Immature natural killer cell (primary cell): ENCODE measurements at places on chromosomes 16 and 17.

DNA sequence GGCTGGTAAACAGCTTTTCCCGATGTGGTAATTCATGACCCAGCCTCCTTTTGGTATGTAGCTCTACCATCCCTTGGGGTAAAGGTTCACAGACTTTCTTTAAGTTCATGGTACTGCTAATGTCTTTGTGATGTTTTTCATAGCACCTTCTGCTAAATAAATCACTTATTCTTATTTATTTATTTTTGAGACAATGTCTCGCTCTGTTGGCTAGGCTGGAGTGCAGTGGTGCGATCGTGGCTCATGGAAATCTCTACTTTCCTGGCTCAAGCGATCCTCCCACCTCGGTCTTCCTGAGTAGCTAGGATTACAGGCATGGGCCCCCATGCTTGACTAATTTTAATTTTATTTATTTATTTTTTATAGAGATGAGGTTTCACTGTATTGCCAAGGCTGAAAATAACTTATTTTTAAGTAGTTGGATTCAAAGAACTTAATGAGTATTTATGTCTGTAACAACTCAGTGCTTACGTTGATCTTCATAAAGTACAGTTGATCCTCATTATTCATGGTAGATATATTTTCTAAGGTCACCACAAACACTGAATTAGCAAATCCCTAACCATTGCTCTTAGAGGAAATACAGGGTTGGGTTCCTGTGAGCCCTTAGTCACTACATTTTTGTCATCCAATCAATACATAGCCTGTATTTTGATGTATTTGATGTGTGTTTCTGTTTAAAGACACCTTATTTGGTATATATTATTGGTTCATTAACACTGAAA lies 97.1 kb downstream of the SHISA9 start:
- DNase-seq = no peak

GRCh38 chr16:5977329-5977728 lies 879.7 kb upstream of the EEF2KMT start:
- no peak for DNase-seq

DNA sequence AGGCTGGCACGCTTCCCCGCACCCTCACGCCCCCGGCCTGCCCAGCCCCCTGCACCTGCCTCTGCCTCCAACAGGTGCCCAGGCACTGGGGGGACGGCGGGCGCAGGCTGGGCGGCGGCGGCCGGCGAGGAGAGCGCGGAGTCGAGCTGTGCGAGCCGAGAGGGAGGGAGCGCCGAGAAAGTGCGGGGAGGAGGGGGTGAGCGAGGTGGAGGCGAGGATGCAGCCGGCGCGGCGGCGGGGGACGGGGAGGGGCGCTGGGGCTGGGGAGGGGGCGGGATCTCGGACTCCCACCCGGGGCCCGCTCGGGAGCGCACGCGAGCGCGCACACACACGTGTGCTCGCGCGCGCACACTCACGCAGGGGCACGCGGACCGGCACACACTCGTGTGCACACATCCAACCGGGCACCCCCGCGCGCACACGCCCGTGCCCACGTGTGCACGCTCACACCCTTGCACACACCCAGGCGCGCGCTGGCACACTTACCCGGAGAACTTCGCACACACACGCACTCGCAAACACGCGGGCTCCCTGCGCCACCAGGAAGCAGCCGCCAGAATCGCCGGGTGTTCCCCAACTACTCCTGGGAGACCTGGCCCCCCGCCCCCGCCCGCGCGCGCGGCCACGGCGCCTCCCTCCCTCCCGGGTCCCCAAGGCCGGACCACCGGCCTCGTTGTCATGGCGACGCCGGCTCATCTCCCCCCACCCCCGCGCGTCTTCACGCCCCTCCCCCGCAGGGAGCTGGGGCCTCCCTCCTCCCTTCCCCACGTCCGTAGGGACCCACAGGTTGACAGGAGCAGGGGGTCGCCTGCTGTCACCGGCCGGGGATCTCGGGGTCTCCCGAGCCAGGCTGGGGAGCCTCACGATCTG lies at the start of gene DOC2A:
Gene DOC2A (minus strand): TSS at position 184 of the 870 bp plus-strand sequence. CDS start 805 bp downstream, outside the sequence.
- DNase-seq = no peak

DNA sequence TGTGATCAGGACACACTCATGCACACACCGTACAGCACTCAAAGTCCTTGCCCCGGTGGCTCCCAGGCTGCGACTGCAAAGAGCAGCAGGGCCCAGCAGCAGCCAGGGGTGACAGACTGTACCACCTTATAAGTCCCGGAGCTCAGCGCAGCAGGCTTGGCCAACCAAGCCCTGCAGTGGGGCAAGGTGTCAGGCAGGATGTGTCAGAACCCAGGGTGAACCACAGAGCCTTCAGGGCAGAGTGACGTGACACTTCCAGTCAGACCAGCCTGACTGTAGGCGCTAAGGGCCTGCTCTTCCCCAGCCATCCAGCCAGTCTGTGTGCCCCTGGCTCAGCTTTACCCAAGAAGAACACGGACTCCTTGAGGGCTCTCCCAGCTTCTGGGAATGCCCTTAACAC lies 204.1 kb downstream of the COPRS start:
- DNase-seq = peak; percentile 89

DNA sequence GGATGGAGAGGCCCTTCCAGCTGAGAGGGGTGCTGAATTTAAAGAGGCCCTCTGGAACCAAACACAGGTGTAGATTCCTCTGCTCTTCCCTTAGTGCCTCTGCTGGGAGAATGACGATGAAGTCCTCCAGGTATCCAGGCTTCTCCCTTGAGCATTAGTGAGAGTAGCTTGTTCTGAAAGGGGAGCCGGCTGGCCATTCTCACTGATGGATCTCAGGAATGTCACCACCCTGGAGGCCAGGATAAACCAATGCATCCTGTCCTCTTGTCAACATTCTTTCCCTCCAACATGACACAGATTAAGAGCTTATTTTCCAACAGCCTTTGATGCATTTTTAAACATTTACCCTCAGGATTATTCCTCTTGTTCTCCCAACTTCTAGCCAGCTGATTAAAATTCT lies 325.5 kb downstream of the CA10 start:
- DNase-seq = no peak

GRCh38 chr16:75271441-75272096 lies 20.1 kb upstream of the BCAR1 start:
- DNase-seq = no peak

DNA sequence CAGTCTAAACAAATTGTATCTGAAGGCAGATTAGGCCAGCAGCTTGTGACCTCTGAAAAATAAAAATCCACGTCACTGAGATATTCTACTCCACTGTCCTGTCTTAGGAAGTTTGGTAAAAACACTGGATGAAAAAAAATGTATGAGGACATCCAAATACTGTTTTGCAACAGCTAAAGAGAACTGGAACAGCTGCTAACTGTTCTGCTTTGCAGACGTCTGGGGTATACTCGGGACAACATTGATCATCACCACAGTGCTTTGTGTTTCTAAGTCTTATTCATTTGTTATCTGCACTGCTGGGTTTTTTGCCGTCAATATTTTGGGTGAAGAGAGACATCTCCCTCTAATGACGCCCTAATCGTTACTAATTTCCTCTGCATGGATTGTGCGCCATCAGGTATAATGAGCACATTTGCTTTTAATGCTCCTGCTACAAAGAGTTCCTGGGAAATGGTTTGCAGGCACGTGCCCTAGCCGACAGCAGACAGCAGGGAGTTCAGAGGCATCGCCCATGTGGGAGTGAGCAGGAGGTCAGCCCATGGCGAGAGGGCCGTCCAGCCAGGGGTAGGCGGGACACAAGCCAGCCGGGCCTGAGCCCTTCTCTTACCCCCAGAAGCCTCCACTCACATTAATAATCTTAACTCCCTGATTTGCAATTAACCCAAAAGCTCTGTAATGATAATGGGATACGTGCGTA lies 87.0 kb downstream of the CBLN1 start:
- no peak for DNase-seq

- no peak for DNase-seq
Observed at GRCh38 chr17:62592341-62593099, 35.0 kb upstream of the MRC2 start.

DNA sequence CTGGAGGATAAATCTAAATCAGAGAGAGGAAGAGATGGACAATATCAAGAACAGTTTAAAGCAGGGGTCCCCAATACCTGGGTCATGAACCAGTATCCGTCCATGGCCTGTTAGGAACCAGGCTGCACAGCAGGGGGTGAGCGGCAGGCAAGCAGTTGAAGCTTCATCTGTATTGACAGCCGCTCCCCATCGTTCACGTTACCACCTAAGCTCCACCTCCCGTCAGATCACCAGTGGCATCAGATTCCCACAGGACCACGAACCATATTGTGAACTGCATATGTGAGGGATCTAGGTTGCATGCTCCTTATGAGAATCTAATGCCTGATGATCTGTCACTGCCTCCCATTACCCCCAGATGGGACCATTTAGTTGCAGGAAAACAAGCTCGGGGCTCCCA lies 226.5 kb downstream of the SLC39A11 start:
- no peak for DNase-seq

GRCh38 chr16:55571191-55571897 lies 4.9 kb downstream of the CAPNS2 start:
- DNase-seq = no peak

DNA sequence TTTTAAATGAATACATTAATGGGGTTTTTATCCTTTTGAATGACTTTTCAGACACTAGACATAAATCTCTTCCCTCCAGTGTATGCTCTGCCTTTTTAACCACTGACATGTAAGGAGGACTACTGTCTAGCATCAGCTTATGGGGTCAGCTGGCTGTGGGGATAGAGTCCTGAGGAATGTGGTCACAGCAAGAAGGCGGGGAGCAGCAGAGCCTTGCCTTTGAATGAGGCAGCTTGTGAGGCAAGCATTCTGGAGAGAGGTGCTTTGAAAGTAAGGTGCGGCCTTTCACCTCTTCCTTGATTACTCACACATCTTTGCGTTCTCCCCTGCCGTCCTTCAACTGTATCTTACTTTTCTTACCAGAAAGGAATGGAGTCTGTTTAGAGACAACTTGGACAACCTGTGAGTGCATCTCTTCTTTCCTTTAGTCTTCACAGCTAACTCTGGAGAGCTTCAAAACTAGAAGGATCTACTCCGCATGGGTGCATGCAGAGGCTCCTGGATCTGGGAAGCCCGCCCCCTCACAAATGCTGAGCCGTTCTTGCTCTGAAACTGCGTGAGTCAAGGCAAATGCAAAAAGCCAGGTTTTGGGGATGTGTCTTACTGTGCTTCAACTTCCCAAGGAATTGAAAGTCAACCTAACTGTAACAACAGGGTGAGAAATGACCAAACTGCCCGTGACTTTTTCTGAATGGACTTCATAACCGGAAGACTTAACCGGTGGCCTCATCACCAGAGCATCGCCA lies 49.9 kb downstream of the ADCY7 start:
- no peak for DNase-seq

DNA sequence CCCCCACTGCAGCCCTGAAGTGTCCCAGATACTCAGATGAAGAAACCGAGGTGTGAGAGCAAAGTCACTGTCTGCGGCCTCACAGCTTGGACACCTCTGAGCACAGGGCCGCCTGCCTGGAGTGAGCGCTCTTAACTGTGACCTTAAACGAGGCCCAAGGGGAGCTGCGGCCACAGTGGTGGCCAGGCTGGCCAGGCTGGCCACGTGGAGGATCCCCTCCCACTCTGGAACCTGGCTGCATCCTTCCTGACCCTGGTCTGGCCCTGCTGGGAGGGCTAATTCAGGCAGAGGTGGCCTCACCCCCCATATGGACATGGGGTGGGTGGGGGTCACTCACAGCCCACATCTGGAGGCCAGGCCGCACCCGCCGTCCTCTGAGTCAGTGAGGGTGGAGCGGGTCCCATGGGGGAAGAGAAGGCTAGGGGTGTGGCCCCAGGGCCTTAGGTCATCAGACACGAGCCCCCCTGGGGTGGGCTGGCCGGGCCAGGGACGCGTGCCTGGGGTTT lies 6.6 kb downstream of the VASN start:
- no peak for DNase-seq

DNA sequence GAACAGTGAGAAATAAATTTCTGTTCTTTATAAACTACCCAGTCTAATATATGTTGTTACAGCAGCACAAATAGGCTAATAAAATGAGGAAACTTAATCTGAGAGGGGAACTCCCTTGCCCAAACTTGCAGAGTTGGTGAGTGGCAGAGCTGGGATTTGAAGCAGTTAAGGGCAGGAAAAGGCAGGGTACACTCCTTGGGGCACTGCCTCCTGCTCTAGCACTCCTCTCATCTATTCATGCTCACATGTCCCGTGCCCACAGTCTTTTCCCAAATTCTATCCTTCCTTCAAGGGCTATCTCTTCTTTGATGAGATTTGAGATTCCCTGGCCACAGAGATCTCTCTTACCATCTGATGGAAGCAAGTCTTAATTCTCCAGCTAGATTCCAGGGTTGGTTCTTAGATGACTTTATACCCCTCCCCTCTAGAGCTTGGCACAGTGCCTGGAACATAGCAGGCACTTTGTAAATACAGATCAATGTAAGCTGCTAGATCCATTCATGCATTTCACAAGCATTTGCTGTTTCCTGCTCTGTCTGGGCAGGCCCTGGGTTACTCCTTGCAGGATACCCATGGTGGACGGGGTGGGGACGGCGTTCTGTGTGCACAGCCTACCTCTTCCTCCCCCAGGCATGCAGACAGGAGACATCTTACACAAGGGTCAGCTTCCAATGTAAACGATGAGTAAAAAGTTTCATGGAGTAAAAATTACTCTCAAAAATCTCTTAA lies 39.2 kb upstream of the ABCC12 start:
- no peak for DNase-seq

DNA sequence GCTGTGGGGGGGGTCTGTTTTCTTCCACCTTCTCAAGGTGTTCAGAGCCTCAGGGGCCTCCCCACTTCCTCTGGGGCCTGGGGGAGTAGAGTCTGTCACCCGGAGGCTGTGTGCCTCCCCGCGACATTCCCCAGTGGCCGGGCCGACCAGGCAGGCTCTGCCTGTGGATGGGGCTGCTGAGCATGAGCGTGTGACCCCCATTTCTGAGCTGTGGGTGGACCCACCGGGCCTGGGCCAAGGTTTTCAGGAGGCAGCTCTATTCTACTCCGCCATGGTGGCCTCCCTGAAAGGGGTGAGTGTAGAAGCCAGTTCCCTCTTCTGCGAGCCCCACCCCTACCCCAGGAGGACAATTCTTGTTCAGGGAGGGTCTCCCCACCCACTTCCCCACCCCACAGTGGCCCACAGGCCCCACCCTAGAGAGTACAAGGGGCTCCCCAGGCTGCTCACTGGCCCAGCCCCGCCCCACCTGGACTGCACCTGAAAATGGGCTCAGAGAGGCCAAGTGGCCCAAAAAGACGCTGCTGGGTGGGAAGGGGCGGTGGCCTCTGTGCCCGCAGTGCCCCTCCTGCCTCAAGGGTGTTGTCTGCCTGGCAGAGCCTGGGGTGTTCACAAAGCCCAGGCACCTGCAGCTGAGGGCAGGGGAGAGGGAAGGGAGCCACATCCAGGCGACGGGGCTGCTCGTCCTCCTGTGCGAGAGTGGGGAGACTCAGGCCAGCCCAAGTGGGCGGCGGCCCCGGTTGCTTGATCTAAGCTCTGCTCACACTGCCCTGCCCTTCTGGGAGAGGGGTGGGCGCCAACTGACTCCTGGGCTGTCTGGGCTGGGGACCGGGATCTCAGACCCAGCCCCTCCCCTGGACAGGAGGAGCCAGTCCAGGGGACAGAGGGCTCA lies 1.3 kb downstream of the MSLN start:
- DNase-seq = no peak
